NCI-H446 (cell line): ENCODE measurements at places on chromosomes 7 and 10.

- DNase-seq = no peak
These were observed 20.5 kb downstream of the GRID1 start for GRCh38 chr10:86345859-86346798.

DNA sequence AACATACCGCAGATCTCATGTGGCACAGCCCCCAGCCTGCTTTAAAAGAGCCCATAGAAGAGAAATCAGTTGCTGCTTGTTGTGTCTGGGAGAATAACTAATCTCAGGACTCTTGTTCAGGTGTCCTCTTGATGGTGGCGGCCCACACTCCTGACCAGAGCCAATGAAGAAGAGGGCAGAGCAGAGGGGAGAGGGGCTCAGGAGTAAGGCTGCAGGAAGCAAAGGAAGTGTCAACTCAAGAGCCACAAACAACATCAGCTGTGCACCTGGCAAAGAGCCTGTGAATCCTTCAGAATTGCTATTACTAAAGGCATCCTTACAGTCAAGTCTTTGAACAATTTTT lies 59.8 kb upstream of the PTN start:
- no peak for DNase-seq

GRCh38 chr7:15209429-15209828 lies 306.9 kb upstream of the DGKB start:
- DNase-seq = no peak

GRCh38 chr7:69199041-69199440 lies 399.2 kb upstream of the AUTS2 start:
- no peak for DNase-seq

DNA sequence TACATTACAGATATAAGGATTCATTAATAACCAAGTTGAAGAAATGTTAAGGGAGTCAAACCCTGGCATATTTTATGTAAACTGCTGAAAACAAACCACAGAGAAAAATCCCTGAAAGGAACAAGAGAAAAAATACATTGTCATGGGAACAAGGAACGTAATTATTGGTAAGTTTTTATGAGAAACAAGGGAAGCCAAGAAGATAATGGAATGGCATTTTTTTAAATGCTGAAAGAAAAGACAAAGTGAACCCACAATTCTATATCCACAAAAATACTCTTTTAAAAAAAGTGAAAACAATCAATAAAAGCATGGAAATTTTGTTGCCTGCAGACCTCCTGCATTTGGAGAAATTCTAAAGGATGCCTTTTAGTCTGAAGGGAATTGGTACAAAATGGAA lies 136.4 kb downstream of the CD36 start:
- no peak for DNase-seq

GRCh38 chr7:135489791-135490190 lies 20.1 kb downstream of the CNOT4 start:
- no peak for DNase-seq

GRCh38 chr7:66970310-66970709 lies 25.1 kb downstream of the SBDS start:
- no peak for DNase-seq
